ENCODE measurements at places on chromosomes 6 and 20.

DNA sequence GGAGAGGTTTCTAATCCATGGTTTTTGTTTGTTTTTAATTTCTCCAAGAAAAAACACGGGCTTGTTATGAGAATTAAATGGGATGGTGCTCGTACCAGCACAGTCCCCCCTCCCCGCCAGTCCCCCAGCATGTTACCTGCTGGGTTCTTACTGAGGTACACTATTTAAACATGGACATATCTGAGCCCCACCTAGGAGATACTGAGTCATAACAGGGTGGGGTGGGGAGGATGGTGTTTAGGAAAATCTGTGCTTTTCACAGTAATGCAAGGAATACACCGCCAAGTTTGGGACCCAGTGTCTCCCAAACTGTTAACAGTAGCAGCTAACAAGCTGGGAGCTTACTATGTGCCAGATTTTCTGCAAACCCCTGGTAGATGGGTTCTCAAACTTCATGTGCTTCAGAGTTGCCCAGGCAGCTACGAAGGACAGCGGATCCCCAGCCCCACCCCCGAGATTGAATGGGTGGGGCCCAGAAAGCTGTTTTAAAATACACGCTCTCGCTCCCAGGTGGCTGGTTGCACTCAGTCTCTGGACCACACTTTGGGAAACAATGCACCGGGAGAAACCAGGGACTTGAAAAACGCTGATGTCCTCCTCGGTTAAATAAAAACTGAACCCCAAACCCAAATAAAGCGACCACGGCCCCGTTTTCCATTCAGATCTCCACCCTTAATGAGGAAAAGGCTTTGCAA lies 995 bp downstream of the ZFP64 start:
- DNase-seq, result peak; percentile 35

DNA sequence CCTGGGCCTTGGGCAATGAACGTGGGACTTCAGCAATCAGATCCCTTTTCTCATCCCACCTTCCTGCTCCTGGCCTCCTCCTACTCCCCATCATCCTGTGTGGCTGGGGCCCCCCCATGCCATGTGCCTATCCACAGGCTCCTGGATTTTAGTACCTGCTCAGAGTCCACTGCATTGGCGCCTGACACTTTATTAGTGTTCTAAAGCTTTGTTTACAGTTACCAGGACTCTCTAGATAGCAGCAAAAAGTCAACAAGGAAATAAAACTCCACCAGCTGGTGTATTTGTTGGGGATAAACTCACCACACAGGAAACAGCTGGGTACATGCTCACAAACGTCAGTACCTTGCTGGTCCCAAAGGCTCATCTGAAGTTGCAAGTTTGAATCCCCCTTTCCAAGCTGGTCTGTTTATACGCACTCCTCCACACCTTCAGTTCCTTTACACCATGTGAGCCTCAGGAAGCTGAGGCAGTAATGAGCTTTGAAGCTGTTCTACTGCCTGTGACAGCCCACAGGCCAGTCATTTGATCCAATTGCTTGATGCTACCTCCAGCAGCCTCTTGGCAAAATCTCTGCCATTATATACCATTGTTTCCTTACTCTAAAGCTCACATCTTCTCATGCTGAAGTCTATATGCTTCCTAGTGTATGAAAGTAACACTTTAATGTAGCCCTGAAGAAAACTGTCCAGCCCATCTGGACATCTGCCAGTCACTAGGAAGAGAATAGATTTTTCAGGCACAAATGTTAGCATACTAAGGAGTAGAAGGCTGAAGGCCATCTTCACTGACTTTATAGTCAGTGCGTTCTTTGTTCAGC lies 76.6 kb downstream of the ANKEF1 start:
- DNase-seq, result no peak

- no peak for DNase-seq
Measured at GRCh38 chr20:6811262-6812035, 44.0 kb downstream of the BMP2 start.

DNA sequence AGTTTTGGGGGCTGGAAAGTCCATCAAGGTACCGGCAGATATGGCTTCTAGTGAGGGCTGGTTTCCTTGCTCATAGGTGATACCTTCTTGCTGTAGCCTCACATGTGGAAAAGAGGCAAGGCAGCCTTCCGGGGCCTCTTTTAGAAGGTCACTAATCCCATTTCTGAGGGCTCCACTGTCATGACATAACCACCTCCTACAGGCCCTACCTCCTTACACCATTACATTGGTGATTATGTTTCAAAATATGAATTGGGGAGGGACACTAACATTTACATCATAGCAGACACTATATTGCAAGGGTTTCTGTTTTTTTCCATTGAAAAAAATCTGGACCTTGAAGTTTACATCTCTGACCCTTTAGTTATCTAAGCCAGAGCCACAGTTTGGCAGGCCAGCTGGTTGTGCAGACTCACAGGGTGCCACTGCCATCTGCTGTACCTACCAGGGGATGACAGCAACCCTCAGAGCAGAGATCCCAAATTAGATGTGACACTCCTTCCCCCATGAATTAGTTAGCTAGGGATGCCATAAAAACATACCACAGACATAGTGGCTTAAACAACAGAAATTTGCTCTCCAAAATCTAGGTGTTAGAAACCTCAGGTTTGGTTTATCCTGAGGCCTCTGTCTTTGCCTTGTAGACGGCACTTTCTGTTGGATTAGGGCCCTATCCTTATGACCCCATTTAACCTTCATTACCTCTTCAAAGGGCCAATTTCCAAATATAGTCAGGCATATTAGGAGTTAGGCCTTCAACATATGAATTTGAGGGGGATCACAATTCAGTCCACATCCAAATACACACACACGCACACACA lies 166.4 kb upstream of the RNF217 start:
- DNase-seq, result peak; percentile 26

GRCh38 chr20:50085481-50086365 lies 27.2 kb downstream of the UBE2V1 start:
- DNase-seq, result peak; percentile 81

- DNase-seq, result no peak
Measured at GRCh38 chr6:36592221-36592655, 1.9 kb upstream of the SRSF3 start.

DNA sequence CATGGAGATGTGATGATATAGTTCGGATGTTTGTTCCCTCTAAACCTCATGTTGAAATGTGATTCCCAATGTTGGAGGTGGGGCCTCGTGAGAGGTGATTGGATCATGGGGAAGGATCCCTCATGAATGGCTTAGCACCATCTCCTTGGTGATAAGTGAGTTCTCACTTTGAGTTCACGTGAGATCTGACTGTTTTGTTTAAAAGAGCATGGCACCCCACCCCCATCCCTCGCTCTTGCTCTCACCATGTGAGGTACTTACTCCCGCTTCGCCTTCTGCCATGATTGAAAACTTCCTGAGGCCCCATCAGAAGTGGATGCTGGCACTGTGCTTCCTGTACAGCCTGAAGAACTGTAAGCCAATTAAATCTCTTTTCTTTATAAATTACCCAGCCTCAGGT lies 10.9 kb downstream of the SLC32A1 start:
- no peak for DNase-seq

DNA sequence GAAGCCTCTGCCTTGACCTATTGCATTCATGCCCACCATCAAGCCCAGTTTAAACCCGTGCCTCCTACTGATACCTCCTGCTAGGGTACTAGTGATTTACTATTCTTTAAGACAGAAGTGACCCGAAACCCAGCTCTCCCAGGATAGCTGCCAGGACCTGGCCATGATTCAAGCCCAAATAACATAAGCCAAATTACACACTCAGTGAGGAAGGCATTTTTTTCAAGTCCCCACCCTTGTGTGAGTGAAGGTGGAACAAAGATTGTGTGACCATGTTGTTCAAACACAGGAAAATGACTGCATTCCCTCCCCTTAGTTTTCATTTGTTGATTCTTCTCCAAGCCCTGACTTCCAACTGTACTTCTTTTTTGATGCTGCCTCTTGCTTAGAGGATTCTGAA lies 3.7 kb upstream of the KAT14 start:
- no peak for DNase-seq

DNA sequence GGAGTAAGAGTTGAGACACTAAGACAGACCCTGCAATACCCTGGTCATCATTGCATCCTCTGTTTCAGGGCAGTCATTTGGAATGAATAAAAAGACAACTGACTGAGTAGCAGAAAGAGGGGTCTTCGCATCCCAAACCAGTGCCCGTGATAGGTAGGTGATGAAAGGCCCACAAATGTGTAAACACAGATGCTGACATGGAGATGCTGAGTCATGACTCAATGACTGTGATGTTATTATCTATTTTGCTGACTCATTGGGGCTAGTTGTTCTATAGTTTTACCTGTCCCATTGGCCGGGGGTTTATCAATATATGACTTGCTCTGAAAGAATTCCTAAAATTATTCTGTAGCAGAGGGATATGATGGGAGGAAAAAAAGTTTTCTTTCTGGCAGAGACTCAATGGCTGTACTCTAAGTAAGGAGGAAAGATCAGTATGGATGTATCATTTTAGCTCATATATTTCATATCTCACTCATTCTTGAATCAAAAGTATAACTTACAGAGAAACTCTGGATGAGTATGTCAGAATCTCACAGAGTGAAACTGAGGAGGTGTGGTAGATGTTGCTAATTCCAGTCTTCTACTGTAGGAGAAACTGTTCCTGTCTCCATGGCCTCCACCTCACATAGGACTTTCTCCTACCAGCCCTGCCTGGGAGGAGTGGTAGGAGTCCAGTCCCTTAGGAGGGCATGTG lies 119.9 kb upstream of the PREP start:
- no peak for DNase-seq

- DNase-seq, result no peak
Measured at GRCh38 chr6:87572883-87573282, 16.9 kb downstream of the RARS2 start.

GRCh38 chr20:1122388-1123315 lies 4.2 kb downstream of the PSMF1 start:
- peak; percentile 18 for DNase-seq

- no peak for DNase-seq
Measured at GRCh38 chr20:41405436-41405835, 38.8 kb upstream of the EMILIN3 start.

- DNase-seq, result no peak
Measured at GRCh38 chr6:37339741-37340638, 13.8 kb upstream of the RNF8 start.

All from suppressor macrophage treated with lipopolysaccharide for 1 hour (primary cell).